Stimulated activated CD8-positive, alpha-beta memory T cell treated with anti-CD3 and anti-CD28 coated beads, Interleukin-15, amount 100 ng/mL, for 24 hours (primary cell): ENCODE measurements at places on chromosomes 3 and 15.

DNA sequence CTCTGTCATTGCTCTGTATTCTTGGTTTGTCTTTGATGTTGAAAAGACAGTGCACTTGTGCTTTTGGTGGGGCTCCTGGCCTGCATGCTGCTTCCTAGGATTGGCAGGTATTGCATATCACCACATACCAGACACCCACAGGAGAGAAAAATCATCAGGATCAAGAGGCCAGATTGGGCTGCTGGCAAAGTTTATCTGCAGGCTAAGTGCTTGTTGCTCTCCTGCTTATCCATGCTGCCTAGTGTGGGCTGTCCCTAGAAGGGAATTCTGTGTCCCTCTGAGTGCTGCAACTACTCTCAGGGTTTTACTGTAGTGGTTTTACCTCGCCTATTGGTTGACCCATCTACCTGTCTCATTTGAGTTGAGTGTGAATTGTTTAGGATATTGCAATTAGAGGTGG, 833 bp upstream of the SLC22A13 start:
- no peak for DNase-seq

- DNase-seq: no peak
These were observed 121.4 kb upstream of the BFSP2 start for GRCh38 chr3:133278260-133279043.

DNA sequence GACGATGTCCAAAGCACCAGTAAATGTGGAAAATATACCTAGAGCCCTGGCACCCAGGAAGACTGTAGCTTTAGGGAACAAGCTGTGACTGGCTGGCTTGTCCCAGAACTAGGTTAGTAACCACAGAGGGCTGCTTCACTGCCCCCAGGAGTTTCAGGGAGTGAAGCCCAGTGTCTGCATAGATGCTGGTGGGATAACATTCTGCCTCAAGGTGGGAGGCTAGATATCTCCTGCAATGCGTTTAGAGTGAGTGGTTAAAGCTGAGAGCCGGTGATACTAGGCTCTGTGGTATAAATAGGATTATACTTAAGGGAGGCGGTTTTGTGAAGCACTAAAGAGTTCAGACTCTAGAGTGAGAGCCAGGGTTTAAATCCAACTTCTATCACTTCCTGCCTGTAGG, 11.7 kb upstream of the CP start:
- no peak for DNase-seq

- no peak for DNase-seq
These were observed 8.6 kb downstream of the NTRK3 start for GRCh38 chr15:88247914-88248313.

DNA sequence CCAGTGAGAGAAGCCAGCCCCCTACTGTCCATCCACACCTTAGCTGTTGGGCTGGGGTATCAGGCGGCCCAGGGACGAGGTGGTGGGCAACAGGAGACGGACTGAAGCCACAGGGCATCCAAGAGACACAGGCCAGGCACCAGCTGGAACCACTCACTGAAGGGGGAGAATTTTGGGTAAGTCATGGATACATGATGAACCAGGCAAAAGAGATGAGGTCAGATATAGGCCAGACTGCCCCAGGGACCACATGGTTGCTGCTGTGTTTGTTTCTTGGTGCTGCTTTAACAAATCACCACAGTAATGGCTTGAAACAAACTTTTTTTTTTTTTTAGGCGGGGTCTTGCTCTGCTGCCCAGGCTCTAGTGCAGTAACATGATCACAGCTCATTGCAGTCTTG, 66.4 kb downstream of the SEMA5B start:
- DNase-seq: no peak

DNA sequence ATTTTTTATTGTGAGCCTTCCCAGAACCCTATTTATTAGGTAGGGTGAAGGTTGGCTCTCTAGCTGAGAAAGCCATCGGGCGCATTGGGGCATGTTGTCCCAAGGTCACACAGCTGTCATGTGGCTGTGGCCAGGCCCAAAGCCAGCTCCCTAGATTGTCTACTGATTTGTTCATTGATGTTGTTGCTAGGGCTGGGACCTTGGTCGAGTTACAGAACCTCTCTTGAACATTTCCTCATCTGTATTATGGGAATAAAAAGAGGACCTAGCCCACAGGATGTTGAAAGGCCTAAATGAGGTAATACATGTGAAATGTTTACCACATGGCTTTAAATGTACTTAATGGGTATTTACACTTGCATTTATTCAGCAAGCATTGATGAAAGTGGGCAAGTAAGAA, 252.5 kb downstream of the SUCLG2 start:
- DNase-seq: no peak

DNA sequence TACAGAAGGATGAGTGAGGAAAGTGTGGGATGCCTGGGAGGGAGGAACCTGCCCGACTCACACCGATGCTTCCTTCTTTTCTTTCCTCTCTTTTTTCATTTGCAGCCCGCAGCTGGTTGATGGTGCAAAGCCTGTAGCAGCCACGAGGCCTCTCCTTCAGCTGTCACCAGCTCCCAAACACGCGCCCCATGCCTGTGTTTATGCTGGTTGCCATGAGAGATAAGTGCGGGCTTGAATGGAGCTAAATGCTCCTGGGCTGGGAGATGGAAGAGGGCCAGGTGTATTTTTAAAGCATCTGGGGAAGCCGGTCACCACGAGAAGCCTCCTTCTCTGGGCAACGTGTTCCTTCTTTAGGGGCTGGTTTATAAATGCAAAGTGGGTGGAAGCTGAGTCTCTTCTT, 9.3 kb downstream of the COLQ start:
- DNase-seq: no peak

DNA sequence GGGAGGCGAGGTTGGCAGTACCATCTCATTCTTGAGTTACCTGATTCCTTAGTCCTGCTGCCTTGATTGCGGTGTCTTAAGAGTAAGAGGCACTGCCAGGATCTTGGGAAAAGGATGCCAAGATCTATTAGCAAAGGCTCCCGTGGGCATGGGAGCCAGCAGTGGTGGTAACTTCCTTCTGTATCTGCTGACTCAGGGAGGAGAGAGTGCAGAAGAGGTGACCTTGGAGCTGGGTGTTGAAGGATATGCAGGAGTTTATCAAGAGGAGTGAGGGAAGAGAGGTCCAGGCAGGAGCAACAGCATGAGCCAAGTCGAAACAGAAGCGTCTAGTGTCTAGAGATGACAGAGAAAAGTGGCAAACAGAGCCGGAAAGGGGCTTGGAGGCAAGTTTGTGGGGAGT, 4.5 kb downstream of the MESP2 start:
- no peak for DNase-seq

DNA sequence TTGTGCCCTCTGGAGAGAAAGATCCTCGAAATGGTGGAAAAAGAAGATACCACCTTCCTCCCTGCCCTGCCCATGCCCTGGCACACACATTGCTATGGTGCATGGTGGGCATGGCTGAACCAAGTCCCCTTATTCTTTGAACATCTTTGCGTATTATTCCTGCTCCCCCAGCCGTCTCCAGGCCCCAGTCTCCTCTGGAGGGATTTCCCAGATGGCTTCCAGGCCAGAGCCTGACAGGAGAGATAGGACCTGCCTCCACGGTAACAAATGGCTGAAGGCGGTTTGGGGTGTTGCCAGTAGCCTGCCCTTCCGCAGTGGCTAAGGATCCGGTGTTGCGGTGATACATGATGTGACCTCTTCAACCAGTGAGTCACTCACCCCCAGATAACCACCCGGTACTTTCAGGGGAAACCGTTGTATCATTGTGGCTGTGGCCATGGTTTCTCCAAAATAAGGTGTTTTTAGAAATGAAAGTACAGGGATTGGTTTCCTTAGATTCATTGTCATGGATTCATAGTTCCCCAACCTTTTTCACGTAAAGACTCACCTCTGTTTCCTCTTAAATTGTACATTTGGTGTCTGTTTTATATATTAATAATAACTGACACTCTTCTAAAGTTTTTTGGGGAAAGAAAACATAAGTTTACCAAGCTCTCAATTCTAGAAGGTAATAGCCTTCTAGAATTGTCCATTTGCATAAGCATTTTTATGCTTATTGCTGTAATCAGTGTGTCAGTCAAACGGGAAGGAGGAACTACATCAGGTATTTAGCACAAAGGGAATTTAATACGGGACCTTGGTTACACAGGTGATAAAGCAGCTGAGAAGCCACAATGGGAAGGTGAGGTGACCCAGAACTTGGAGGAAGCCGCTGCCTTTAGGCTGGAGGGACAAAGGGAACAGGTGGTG, 25.9 kb downstream of the SMAD3 start:
- DNase-seq: no peak

DNA sequence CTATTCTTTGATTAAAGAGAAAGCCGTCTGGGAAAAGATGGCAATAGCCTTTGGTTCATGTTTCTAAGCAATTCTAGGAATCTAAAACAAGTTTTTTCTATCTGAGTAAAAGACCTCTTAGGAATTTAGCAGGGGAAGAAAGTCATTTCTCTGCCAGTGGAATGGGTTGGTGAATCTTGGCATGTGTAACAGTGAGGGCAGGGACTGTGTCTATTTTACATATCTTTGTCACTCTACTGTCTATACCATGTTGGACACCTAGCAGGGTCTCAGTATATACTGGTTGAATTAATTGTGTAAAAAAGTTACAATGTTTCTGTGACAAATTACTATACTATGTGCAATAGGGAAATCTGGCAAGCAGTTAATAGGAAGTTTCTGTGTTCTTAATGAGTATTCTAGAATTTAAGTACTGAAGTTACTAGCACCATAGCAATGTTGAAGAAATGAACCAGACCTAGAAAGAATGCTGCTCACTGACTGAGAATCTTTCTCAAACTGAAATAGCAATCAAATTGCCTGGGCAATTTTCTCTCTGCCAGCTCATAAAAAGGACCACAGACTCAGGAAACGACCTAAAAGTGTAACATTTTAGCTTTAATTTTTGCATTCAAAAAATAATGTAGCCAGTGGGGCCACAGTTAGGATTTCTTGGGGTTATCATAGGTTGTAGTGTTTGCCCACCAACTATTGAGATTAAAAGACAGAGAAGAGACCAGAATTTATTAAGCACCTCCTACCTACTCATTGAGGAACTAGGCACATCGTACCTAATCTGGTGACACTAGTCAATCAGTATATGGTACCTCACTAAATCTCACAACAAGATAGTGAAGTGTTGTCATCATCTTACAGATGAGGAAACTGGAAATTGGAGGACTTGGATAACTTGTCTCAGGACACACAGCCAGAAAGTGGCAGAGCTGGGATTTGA, 56.2 kb upstream of the LEKR1 start:
- DNase-seq: no peak

DNA sequence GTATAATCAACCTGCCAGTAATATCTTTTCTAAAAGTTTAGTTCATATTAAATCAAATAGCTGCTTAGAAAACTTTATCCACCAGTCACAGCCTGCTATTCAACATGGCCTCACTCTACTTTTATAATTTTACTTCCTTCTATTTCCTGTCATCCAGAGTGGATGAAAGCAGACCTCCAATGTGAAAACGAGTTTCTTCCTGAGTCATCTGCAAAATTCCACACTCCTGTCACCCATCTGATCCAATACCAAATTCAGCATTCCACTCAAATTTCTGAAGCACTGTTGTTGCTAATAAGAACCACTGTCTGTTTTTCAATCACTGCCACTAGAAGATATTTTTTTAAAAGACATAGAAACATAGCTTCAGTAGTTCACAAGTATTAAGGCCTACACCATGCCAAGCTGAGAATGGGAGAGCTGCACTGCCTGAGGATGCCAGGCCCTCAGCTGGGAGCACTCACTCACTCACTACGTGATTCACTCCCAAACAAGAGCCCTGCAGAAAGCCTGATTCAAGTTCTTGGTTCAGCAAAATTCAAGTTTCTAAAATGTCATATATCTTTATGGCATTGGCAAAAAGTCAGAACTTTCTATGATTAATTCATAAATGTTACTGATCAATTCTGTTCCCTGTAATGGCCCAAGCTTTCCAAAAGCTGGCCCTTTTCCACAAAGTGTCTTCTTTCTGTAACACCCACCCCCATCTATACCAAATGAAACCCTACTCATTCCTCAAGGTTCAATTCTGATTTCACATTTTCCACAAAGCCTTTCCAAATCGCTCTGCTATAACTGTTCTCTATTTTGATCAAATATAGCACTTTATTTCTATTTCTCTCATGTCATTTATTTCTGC, 82.9 kb downstream of the FSIP1 start:
- DNase-seq: no peak

GRCh38 chr3:130849091-130849552, 44.8 kb upstream of the ATP2C1 start:
- no peak for DNase-seq

DNA sequence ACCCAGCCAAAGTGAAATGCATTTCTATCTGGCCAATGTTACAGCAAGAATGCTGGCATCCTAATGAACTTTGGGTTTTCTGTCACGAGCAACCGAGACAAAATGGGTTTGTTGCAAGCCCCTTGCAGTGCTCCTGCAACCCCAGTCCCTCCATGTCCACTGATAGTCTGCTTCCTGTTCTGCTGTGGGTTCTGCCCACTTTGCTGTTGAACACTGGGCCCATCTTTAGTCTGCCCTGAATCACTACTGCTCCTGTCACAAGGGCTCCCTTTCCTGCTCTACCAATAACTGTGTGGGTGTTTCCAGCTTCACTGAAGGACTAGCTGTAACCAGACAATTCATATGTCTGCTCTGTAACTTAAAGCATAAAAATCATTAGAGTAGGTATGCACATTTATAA, 12.7 kb upstream of the OXSR1 start:
- no peak for DNase-seq

GRCh38 chr15:101167411-101167752, 84.5 kb downstream of the CHSY1 start:
- DNase-seq: no peak

GRCh38 chr3:4744405-4745234, 234.6 kb upstream of the BHLHE40 start:
- DNase-seq: no peak

DNA sequence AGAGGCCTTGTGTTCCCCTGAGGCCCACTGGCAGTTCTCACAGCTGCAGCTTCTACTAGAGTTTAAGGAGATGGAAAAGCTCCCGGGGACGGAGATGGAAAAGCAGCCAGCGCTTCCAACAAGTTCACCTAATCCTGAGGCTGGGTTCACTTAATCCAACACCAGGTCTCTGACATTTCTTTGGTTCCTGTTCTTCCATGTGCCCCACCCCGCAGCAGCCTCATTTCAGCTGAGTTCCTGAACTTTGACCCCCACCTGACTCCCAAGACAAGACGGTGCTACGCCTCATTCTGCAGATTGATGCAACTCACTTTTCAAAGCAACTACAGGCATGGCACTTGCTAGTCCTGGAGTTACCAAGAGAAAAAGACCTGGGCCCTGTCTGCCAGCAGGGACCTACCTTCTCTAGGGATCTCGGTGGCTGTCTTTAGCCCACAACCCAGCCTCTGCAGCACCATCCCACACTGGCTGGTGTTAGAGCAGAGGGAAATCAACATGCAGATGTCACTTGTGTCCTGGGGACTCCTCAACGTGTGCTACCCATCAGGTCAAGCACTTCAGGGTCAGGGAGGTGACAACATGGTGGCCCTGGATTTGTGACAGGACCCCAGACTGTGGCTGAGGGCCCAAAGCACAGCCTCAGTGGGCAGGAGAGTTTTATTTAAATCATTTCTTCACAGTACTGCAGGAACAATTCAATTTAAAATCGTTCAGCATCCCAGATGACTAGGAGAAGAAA, 406.1 kb downstream of the VPS13C start:
- DNase-seq: no peak

DNA sequence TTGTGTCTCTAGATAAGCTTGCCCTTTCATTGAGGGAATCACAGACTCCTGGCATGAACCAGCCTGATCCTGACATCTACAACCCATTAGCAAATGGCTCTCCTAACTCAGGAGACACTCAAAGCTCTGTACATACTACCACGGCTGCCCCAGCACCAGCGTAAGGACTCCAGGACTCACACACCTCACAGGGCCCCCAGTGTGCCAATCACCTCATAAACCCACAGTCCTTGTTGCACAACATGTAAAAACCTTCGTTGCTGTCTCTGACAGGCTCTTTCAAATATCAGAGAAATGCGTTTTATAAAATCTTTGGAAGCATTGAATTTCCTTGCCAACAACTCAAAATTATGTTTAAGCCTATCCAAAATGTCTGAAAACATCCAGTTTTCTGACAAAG, 7.3 kb downstream of the FYCO1 start:
- DNase-seq: no peak
